Dermis microvascular lymphatic vessel endothelial cell (primary cell): ENCODE measurements at places on chromosomes 5 and 9.

GRCh38 chr9:129479631-129480011 lies 141.3 kb downstream of the C9orf50 start:
- DNase-seq, result no peak

DNA sequence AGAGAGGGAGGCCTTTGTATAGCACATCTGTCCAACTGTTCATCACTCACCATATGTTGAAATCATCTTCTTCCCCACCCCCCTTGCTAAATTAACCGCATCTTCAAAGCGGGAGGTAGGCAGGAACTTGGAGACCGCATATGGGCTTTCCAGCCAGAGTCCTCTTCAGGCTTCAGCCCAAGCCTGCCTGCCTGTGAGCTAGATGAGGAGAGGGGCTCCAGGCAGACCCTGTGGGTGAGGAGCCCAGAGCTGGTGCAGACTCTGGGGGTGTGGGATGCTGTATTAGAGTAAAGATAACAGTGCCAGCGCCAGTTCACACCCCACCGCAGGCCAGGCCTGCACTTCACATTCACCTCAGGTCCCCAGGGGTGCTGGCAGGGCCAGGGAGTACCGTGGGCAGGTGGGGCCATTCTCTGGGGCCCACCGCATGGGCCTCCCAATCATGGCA lies 16.2 kb downstream of the PRRC2B start:
- no peak for DNase-seq

GRCh38 chr9:114200721-114201300 lies 45.5 kb downstream of the COL27A1 start:
- no peak for DNase-seq

GRCh38 chr5:102599289-102599688 lies 100.5 kb upstream of the SLCO6A1 start:
- no peak for DNase-seq

GRCh38 chr9:4860383-4860782 lies 67.6 kb downstream of the RCL1 start:
- no peak for DNase-seq

DNA sequence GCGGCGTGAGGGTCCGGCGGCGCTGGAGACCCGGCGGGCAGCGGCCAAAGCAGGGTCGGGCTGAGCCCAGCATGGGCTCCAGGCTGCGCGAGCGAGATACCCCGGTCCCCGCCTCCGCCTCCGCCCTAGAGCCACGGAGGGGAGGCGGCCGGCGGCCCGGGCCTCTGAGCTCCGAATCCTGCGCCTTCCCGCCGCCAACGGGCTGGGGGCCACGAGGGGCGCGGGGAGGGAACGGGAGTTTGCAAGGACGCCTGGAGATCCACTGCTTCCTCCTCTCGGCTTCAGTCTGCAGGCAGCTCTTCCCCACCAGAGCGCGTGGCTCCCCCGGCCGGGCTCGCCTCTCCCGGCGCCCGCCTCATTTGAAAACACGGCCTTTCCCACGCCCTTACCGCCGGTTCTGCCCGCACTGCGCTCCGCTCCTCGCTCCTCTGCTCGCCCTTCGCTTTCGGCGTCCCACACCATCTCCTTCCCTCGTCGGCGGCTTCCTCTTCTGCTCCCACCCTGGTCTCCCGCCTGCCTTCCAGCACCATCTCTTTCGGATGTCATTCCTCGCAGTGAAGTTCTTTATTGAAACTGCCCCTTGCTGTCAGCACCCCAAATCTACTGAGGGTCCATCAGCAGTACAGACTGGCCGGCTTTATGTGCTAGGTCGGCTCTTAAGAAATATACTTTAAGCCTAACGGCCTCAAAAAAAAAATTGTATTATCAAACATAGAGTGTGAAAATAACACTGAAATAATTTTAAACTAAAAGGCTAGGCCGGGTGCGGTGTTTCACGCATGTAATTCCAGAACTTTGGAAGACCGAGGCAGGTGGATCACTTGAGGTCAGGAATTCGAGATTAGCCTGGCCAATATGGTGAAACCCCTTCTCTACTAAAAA lies 105.0 kb upstream of the FAM120A start:
- DNase-seq, result no peak

DNA sequence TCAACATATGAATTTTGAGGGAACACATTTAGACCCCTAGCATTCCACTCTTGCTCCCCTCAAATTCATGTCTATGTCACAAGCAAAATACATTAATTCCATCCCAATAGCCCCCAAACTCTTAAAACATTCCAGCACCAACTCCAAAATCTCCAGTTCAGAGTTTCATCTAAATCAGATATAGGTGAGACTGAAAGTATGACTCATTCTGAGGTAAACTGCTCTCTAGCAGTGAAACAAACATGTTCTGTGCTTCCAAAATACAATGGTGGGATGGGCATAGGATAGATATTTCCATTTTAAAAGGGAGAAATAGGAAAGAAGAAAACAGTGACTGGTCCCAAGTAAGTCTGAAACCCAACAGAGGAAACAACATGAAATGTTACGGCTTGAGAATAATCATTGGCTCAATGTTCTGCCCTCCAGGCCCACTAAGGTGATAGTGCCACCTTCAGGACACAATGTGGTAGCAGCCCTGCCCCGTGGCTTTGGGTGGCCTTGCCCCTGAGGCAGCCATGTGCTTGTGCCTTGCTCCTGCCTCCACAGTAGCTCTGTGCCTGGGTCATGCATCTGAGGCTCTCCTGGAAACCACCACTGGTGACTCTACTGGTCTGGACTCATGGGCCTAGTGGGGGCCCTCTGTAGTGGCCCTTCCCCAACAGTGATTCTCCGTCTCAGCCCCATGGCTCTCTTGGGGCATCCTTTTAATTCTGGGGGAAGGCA lies 36.4 kb upstream of the IPPK start:
- peak; percentile 47 for DNase-seq

- no peak for DNase-seq
Observed at GRCh38 chr9:69147041-69147834, 26.8 kb upstream of the TJP2 start.

- DNase-seq, result no peak
Observed at GRCh38 chr9:38176251-38176650, 107.2 kb upstream of the SHB start.

DNA sequence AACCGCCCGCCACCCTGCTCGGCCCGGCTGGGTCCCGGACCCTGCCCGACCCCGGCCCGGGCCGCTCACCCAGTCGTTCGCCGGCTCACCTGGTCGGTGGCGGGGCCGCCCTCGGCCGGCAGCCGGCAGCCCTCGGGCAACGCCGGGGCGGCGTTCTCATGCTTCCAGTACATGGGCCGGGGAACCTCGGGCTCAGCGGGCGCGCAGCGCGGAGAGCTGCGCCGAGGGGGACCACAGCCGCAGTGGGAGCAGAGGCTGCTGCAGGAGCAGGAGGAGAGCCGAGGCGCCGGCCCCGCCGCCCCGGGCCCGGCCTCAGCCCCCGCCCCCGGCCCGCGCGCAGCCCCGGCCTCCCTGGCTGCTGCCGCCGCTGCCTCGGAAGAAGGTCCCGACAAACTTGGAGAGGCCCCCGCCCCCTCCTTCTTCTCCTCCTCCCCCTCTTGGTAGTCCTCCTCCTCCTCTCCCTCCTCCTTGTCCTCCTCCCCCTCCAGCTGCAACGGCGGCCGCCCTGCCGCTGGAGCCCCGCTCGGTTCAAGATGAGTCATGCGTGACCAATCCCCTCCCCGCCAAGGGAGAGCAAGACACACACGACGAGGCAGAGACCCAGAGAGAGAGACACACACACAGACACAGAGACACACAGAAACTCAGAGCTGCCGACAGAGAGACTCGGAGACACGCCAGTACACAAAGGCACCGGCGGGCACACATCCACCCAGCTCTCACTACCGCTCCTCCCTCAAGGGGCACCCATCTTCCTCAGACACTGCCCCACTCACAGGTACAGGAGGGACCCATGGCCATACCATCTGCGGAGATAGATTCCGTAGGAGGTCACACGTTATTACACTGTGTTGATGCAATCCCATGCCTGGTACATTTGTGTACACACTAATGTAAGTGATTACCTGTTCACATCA lies at the start of gene LHX6:
Gene LHX6 (minus strand): TSS at position 390 of the 917 bp plus-strand sequence. CDS start 217 bp downstream, at position 173.
- peak; percentile 59 for DNase-seq

GRCh38 chr9:106862110-106862820 lies 701 bp upstream of the ZNF462 start:
- DNase-seq, result peak; percentile 51

DNA sequence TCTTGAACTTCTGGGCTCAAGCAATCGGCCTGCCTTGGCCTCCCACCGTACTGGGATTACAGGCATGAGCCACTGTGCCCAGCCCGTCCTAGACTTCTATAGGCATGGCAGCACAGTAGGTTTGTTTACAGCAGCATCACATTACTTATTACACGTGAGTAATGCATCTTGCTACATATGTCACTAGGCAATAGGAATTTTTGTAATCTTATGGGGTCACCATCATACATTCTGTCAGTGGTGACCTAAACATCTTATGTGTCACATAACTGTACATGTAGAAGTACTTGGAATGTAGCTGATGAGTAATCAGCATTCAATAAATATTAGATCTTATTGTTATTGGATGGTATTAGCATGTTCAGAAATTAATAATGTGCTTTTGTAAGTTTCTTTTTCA lies 22.9 kb upstream of the ABCA1 start:
- DNase-seq, result no peak

- no peak for DNase-seq
Observed at GRCh38 chr9:117425566-117425965, 10.7 kb upstream of the ASTN2 start.

DNA sequence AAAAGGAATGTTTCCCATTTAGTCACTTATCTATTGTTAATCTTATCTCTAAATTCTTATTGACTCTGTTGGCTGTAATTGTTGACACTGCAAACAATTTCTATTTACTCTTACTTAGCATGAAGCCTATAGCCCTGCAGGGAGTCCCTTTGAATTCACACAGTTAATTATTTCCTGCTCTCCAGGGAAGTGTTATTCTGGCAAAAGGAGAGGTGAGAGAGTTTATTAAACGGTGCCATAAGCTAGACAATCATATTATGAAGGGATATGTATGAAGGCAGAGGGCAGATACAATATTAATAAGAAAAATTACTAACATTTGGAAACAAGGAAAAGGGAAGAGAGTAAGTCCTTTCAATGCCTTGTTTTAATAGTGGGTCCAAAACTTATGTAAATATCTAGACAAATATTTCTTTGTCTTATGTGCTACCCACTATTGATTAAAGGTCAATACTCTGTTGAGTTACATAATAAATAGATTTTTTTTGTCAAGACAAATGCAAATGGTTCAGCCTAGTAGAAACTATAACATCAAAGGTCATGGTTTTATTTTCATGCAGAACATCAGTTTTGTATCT lies 107.1 kb downstream of the CDH18 start:
- no peak for DNase-seq

GRCh38 chr9:1759771-1760300 lies 255.3 kb upstream of the SMARCA2 start:
- DNase-seq, result no peak

DNA sequence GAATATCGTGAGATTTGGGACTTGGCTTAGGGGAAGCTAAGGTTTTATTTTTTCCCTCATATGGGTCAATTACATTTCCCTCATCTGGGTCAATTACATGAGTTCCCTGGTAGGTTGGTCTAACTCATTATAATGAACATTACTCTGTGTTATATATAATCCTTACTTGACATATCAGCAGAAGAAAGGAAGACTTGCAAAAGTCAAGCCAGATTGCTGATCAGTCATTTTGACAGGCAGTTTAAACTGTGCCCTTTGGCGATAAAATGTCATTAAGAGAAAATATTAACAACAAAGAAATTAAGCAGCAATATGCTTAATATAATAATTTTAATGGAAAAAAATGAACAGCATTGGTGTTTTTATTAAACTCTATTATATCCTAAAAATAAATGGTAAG lies 23.1 kb upstream of the TRPM3 start:
- no peak for DNase-seq

DNA sequence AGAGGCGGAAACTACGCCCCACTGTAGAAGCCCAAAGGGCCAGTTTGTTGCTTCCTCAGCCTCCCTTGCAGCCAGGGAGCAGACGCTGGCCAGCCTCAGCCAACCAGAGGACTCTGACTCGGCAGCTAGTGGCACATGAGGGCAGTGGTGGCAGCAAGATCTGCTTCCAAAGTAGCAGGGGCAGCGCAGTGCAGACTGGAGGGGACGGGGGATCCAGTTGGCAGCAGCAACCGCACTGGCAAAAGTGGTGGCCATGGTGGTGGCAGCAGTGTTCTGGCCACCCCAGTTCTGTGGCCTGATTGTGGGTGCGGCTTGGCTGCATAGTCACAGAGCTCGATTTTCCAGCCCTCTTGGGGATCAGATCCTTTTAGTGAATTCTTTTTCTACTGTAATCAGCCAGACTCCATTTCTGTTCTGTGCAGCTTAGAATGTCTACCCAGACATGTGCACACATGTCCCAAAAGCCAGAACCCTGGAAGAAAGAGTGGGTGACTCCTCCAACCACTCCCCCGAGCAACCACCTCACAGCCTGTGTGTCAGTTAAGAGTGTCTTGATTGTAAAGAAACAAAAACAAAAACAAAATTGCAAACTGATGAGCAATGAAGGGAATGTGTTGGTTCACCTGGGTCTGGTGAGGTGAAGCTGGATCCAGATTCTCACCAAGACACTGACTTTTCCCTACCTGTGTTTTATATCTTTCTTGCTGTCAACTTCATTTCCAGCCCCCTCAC lies 11.0 kb upstream of the ZBTB43 start:
- DNase-seq, result no peak

- no peak for DNase-seq
Observed at GRCh38 chr9:126763130-126763764, 41.6 kb upstream of the ZBTB43 start.

DNA sequence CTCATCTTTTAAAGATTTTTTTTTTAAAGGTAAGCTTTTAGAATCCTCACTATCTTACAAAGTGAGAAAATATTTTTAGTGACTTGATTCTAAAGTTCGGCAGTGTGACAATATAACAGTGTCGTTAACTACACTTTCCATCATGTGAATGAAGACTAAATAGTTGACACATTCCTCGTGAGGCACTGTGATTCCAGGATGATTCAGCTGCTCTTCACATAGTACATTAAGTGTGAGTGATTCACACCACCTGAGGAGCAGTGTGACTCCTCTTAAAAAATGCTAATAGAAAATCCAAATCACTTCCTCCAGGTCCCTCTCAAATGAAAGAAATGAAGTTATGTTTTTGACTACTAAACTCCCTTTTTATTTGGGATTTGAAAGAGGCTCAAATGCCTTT lies 589.5 kb downstream of the GABRG2 start:
- no peak for DNase-seq

DNA sequence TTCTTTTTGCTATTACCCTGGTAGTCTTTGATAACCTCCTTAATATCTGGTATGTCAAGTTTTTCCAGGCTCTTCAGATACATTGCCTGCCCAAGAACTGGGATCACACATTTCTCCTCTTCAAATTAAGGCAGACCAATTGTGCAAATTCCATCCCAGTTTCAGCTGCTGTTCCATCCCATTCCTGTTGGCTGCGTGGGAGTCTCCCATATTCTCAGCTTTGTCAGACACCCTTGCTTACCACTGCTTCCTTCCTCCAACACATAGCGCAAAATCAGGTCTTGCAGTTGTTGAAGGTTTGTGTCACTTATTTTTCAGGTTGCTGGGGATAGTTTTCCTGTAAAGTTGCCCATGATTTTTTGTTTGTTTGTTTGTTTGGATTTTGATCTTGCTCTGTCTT lies 15.2 kb downstream of the HCN1 start:
- DNase-seq, result no peak
